Nucleus accumbens (tissue), 56 donors: ENCODE measurements at places on chromosomes 12 and 14.

DNA sequence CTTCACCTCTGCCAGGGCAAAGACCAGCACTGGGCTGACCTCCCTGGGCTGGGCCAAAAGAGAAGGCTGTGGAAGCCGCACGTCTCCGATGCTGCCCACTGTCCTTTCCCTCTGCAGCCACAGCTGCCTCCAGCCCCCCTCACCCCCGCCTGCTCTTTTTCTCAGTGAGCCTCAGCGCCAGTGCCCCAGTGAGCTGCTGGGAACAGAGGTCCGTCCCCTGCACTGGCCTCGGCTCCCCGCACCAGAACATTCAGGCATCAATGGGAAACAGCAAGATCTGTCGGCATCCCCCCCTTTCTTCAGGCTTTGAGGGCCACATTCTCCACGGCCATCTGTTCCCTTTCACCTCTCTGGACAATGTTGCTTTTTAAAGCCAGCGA is 398.1 kb downstream of the ZFP36L1 start:
- DNase-seq, result no peak

DNA sequence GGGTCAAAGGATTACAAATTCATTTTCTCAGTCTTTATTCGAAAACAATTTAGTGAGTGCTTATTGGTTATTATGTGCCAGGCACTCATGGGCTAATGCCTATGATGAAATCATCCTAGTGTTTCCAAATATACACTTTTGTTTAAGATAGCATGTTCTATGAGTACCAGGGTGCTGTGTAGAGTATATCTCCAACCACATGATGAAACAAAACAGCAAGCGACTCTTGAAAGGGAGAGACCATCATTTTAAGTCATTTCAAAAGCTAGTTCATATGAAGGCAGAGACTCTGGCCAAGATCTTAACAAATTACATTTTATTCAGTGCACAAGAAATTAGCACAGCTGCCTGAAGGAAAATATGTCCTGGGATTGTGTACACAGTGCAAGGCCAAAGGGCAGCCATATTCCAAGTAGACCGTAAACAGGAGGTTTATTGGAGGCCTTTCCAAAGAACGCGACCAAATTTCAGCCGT is 204.2 kb downstream of the EFCAB11 start:
- DNase-seq, result no peak

GRCh38 chr14:74702293-74702692 is 10.6 kb downstream of the AREL1 start:
- no peak for DNase-seq

DNA sequence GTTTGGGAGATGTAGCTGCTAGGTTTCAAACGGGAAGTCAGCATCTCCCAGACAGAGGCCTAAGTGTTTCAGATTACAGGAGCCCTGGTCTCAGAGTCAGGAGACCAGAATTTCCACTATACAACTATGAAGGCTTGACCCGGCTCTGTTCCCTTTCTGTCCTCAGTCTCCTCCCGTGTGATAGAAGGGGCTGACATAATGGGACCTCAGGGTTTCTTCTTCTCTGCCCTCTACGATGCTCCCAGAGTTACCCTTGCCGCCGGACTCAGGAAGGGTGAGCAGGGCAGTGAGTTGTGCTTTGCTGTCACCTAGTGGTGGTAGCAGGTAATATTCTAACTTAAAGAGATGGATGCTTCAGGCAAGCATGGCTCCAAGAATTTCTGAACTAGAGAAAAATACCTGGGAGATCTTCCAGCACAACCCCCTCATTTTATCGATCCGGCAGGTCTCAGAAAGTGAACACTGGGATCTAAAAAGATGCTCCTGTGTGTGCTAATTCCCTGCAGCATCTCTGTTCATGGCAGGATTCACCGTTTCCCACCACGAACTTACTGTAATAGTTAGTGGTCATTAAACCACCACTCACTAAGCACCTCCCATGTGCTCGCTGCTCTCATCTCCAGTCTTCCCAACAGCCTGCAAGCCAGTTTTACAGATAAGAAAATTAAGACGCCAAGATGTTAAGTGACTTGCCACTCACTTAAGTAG is 84.4 kb downstream of the VWF start:
- DNase-seq, result peak; percentile 8

GRCh38 chr12:6688543-6688998 is 604 bp downstream of the ZNF384 start:
- DNase-seq, result no peak

- DNase-seq, result no peak
Observed at GRCh38 chr12:108804271-108804953, 53.0 kb downstream of the SSH1 start.

DNA sequence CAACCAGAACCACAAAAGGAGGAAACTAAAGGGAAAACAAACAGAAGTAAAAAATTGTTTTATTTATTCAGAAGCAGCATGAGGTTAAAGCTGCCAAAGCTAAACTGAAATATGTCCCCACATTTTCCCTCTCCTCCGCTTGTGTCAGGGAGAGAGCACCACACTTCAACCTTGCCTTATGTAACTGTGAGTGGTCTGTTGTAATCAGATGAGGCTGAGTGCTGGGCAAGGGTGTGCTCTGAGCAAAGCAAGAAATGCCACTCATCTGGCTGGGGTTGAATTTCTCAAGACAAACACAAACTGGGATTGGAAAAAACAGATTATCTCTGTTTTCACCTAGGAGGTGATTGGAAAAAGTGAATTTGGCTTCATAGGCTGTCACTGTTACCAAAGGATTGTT is 12.2 kb downstream of the CAPZA3 start:
- DNase-seq, result no peak

DNA sequence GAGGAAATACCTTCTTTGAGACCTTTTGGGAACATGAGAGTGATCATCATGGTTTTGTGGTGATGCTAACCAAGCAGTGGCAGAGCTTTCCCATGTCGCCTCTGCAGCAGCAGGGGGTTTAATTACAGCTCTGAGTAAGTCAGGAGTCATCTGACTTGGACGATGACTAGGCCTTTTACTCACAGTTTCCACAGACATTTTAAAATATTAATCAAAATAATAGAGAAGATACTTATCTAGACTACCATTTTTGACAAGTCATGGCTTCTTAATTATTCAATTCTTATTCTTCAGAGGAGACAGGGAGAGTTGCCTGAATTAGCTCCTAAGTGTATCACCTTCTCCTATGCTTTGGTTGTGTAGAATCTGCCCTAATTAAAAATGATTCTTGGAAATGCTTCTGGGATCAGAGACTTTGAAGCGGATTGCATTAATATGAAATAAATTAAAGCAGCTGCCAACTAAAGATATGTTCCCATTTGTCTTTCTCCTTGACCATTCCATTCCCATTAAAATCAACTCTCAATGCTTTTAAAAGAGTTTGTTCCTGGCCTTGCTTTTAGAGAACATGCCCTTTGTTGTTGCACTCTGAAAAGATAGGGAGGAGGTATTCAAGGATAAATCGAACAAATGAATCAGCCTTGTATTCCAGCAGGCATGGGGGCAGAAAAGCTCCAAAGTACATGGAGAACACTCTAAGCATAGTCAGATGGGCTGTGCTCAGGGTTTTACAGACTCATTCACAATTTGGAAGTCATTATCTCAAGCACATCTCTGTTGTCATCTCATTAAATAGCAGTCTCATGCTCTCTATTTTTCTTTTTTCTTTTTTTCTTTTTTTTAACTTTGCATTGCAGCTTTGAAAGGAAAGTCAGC is 7.7 kb upstream of the IFNG-AS1 start:
- no peak for DNase-seq

- DNase-seq, result no peak
Observed at GRCh38 chr12:76820888-76821482, 57.1 kb downstream of the ZDHHC17 start.

- no peak for DNase-seq
Observed at GRCh38 chr14:32494609-32495434, 165.7 kb downstream of the AKAP6 start.

- DNase-seq, result no peak
Observed at GRCh38 chr12:65510007-65510406, 231.5 kb downstream of the MSRB3 start.

DNA sequence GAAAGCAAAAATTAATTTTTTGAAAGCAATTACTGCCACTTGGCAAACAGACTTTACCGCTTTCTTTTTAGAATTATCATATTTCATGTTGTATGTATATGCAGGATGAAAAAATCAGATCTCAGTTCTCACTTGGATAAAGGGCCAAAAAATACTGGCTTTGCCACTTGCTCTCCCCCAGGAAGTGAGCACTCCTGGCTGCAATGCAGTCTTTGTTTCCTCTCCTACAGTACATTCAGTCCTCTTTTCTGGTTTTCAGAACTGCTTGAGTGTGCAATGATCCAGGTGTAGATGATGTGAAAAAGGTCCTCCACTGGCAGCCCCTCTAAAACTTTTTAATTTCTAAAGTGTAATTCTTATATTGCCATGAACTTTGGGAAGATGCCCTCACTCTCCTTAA is 183.4 kb downstream of the SLC25A21 start:
- no peak for DNase-seq

GRCh38 chr14:104317975-104318557 is 179.7 kb downstream of the KIF26A start:
- DNase-seq, result no peak

DNA sequence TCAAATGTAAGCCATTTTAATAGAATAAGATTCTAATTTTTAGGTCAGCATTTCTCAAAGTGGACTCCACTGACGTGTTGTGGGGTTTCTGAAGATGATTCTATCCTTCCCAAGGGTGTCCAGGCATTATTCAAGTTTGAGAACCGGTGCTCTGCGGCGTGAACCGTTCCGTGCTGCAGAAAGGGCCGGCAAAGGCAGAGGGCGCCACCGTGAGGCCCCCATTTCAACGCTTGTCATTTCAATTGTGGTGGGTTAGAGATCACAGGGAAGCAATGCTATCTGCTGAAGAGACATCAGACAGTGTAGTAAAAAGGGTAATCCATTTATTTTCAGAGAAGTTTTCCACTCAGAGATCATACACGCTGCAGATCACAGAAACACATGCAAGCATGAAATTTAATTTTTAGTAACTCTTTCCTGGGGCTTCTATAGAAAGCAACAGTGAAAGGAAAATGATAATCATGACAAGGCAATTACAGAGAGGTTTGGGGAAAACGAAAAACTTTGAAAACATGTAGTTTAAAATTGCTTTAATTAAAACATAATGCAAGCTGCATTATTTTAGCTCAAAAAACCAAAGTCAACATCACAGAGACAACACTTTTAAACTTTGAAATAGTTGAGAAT is 201.7 kb downstream of the EXOC5 start:
- peak; percentile 35 for DNase-seq

GRCh38 chr12:13205809-13206559 is 9.5 kb downstream of the EMP1 start:
- DNase-seq, result no peak

GRCh38 chr14:36256126-36256801 is 64.2 kb downstream of the MBIP start:
- no peak for DNase-seq

DNA sequence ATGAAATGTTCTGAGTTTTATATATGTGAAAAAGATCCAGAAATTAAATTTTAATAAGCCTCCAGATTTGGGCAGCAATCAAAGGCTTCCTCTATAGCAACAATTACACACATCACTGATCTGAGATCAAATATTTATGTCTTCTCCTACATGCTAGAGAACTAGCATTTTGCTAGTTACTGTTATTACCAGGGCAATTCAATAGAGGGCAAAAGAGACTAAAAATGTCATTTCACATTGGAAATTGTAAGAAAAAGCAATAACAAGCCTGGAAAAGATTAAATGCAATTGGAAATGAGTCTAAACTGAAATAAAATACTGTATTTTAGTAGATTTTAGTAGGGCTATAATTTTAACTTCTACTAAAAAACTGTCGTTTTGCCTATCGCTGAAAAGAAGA is 32.6 kb upstream of the ANO6 start:
- DNase-seq, result no peak

GRCh38 chr14:36241183-36241582 is 64.7 kb upstream of the PTCSC3 start:
- DNase-seq, result no peak

DNA sequence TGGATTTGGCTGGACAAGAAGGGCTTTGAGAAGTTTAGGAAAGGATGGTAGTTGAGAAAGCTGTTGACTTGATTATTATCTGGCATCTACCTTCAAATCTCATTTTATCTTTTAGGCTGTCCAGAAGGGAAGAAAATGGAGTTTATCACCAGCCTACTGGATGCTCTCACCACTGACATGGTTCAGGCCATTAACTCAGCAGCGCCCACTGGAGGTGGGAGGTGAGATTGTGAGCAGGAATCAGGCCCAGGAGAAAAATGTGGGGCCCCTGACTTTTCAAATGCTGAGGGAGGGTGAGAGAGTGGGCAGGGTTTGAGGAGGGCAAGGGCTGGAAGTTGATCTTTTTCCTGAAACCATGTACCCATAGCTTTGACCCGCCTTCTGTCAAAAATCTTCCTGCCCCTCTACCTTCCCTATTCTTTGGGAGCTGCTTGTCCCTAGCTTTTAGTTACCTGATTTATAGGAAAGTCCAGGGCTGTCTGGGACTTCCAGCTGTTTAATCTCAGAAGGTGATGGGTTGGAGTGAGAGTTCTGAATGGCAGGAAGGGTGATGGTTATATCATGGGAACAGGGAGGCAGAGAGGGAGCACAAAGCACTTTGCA is 134.2 kb downstream of the SMOC1 start:
- DNase-seq, result no peak
